ENCODE measurements at places on chromosomes 11 and 22.

- no peak for DNase-seq
Observed at GRCh38 chr11:75534259-75535069, 8.7 kb upstream of the GDPD5 start.

DNA sequence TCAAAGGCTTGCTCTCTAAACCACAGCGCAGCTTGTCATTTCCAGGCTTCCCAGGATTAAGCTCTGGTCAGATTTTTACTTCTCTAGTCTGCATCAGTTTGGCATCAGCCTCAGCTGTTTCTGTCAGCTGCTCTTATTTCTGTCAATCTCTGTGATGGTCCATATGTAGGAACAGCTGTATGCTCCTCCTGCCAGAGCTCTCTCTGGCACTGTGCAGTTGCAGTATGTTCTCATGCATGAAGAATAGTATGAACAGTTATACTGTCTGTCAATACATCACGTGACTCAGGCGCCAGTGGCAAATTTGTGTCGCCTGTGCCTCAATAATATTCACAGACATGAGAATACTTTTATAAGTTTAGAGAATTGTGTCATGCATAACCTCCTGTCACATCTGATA is 6.7 kb downstream of the OR6M1 start:
- DNase-seq, result no peak

- DNase-seq, result peak; percentile 80
Observed at GRCh38 chr11:109547356-109548027, 125.5 kb downstream of the C11orf87 start.

DNA sequence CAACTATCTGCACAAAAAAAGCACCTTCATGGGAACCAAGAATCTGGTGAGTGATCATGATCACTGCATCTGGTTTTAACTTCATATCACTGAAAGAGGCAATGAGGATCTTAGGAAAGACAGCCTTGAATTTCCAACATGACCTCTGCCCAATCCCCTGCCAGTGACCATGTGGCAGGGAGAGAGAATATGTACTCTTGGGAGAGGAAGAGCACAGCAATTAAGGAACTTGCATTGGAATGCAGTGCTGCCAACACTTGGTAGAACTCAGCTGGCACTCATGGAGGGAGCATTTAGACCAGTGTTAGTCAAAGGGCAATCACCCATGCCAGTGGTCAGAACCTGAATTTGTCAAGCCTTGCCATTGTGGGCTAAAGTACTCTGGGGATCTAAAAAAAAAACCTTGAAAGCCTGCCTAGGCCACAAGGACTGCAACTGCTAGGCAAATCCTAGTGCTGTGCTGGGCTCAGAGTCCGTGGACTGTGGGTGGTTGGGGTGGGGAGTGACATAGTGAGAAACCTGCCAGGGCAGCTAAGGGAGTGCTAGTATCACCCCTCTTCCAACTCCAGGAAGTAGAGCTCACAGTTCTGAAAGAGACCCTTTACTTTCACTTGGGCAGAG is 23.1 kb downstream of the JRKL start:
- peak; percentile 5 for DNase-seq

DNA sequence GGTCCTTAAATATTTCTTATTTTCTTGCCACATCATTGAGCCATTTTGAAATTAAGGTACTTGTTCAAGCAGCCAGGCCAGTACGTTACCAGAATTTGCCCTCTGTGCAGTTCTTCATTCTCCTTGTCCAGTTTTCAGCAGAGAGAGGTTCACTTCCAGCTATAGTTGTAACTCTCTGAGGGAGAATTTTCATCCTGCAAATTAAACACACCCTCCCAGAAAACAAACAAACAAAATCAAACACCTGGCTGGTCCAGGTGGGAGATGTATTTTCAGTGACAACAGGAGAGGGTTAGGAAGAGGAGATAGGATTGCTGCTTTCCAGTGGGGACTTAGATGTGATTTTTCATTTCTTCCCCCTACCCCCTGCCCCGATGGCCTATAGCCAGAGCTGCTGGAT is 45.0 kb downstream of the LHFPL7 start:
- no peak for DNase-seq

- no peak for DNase-seq
Observed at GRCh38 chr11:68954836-68955606, 25.8 kb downstream of the MRGPRD start.

- DNase-seq, result no peak
Observed at GRCh38 chr11:106608677-106609076, 409.6 kb downstream of the GUCY1A2 start.

GRCh38 chr11:128731041-128731663 is 37.3 kb downstream of the FLI1 start:
- DNase-seq, result no peak

DNA sequence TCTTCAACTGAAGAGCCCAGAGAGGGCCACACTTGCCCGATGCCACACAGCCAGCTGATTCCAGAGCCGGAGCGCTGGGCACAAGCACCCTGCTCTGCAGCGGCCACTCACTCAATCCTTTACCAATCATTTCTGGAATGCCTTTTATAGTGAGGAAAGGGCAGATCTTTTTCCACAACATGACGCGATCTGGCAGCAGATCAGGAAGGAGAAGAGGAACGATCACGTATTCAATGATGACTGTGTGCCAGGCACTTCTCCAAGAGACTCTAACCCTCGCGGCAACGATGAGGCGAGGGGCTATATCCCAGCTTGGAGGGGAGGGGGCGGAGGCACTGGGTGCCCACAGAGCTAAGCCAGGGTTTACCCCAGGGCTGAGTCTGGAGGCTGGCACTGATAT is 56.3 kb upstream of the TCF20 start:
- DNase-seq, result peak; percentile 75

GRCh38 chr22:23897320-23897719 is 3.1 kb downstream of the MIF start:
- DNase-seq, result no peak

DNA sequence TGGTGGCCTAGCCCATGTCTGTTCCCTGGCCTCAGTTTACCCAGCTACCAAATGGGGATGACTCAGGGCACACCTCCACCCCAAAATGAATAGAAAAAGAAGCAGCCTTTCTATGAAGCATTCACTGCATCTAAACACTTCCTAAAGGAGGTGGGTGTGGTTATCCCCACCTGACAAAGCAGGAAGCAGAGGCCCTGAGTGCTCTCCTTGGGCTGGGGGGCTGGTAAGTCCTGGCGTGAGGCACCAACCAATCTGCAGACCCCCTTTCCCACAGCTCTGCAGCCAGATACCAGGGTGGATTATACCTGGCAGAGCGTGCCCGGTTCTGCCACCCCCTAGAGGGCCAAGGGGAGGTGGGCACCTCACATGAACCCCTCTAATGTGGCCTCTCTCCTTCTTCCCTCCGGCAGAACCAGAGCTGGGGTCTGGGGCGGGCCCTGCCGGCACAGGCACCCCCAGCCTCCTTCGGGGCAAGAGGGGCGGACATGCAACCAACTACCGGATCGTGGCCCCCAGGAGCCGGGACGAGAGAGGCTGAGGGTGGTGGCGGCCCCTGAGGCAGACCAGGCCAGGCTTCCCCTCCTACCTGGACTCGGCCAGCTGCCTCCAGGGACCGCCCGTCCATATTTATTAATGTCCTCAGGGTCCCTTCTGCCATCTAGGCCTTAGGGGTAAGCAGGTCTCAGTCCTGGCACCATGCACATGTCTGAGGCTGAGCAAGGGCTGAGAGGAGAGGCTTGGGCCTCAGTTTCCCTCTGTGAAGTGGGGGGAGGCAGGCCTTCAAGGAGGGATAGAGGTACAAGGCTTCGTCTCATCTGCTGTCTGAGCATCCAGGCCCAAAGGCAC is 9.2 kb downstream of the RHBDD3 start:
- DNase-seq, result no peak

DNA sequence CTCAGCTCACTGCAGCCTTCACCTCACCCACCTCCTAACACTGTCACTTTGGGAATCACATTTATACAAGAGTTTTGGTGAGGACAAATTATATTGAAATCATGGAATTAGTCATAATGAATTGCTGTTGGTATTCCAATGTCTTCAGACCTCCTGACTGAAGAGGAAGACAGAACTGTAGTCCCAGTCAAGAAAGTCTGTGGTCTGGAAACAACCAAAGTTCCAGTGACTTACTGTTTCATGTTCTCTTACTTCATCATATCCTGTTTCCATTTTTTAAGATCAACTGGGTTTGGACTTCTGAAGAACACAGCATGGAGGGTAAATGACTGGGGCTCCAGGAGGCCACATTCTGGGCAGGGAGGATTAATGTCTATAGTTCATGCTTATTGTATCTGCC is 43.0 kb upstream of the HIPK3 start:
- DNase-seq, result peak; percentile 6

DNA sequence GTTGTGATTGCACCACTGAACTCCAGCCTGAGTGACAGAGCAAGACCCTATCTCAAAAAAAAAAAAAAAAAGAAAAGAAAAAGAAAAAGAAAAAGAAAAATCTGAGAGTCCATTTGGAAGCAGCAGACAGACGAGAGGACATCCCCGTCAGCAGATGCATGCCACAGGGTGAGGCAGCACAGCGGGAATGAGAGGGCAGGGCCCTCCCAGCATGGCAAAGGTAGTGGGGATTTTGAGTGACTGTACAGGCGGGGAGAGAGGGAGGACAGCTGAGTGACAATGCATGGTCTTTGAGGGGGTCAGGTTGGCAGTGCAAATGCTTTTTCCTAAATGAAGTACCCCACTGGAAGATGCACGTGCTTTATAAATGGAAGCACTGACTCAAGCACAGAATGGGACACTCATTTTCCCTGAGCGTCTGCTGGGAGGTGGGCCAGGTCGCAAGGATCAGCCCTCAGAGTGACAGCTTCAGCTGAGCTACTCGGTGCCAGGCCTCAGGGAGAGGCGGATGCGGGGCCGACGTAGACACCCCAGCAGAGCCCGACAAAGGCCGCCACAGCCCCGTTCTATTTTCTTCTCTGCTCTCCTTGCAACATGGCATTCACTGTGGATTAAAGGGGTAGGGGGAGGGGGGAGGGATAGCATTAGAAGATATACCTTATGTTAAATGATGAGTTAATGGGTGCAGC is 113.5 kb downstream of the SHANK2 start:
- no peak for DNase-seq

DNA sequence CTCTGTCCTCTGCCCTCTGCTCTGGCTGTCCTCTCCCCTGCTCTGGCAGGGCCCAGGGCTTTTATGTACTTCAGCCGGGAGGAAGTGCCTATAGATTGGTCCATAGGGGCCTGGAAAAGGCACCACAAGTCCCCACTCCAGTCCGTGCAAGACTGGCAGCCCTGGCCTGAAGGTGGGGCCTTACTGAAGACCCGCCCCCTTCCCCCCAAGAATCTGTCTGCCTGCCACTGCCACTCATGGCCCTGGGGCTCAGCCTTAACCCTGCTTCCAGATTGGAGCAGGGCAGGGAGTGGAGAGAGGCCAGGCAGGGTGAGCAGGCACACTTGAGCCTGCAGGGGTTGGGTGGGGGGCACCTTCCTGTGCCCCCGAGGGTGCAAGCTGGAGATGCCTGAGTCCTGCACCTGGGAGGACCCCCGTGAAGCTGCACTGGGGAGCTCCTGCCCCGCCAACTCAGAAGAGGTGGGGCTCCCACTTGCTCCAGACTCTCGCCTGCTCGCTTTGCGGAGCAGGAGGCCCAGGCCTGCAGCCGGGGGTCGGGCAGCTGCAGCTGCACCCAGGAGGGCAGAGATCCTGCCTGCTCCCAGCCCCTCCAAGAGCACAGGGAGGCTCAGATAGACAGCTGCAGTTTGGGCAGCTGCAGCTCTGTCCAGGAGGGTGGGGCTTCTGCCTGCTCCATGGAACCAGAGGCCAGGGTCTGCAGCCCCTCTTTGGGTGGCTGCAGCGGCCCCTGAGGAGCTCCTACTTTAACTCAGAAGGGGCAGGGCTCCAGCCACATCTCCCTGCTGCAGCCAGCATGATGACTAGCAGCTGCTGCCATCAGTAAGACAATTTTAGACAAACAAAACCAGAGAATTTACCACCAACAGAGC is 51.0 kb upstream of the SC5D start:
- no peak for DNase-seq

- DNase-seq, result peak; percentile 55
Observed at GRCh38 chr11:9687711-9688477, 24.0 kb downstream of the SWAP70 start.

DNA sequence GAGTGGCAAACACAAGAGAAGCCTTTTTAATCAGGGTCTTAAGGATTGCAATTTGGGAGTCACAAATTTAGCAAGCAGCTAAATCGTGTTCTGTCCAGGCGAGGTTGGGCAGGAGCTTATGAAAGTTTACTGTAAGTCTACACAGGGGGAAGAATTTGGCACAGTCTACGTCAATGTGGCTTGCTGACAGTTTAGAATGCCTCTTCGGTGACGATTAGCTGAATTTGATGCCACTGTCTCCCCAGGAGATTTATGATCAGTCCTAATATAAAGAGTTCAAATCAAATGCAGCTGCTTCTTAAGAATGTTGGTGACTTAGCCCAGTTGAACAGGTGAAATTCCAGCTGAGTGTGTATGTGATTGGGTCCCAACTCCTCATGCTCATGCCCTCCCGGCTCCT is 114.1 kb upstream of the CLPB start:
- no peak for DNase-seq

GRCh38 chr11:105612771-105613170 is 2.9 kb downstream of the GRIA4 start:
- DNase-seq, result no peak

DNA sequence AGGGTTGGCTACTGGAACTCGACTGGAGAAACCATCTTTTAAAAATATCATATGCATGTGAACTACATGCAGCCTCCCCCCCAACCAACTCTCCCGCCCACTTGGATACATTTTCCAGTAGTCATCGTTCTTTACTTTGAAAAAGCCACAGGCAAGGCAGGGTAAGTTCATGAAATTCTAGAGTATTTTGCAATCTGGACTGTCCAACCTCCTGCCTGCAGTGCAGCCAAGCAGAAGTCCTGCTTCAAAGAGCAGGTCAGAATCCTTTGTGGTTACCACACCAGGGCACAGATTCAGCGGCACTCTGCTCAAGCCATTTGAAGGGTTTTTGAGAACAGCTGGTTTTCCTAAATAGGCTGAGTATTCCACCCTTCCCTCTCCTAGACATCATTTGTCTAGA is 12.1 kb downstream of the ELF5 start:
- peak; percentile 94 for DNase-seq

GRCh38 chr22:44845796-44846720 is 93.7 kb downstream of the ARHGAP8 start:
- no peak for DNase-seq

DNA sequence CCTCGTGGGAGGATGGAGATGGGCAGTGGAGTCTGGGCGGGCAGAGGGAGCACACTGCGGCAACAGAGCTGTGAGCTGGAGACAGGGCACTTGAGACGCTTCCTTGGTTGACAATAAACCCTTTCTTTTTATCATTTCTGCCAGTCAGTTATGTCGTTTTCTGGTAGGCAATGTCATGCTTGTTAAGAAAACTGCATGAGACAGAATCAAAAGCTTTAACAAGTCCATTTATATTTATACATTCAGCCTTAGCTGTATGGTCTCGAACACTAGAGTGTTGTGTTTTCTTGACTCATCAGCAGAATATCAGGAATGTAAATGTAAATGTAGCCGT is 31.9 kb downstream of the PPFIA1 start:
- DNase-seq, result no peak

GRCh38 chr22:25167834-25168601 is 31.6 kb upstream of the CRYBB3 start:
- no peak for DNase-seq
